ENCODE measurements at places on chromosomes 2 and 18.

- DNase-seq = no peak
Measured at GRCh38 chr18:74368901-74369705, 53.5 kb downstream of the C18orf63 start.

GRCh38 chr18:44411262-44411905 is 269.3 kb upstream of the SETBP1 start:
- DNase-seq = no peak

GRCh38 chr2:160921386-160921964 is 238.8 kb upstream of the TANK start:
- DNase-seq = no peak

DNA sequence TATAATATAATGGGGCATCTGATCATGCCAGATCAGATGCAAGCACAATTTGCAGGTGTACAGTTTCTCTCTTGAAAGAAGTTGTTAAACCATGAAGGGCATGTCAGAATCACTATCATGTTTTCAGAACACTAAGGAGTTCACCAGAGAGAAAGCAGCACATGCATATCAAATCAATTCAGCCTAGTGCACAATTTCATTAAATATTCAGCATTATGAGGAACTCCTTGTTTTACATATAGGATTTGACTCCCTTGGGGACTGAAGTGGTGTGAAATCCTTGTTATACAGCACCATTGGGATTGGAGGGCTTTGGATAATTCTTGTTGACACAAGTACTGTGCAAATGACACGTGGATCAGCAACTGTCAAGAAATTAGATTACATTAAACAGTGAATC is 562.1 kb upstream of the KLHL29 start:
- DNase-seq = no peak

GRCh38 chr18:28176698-28176947 is 307 bp downstream of the CDH2 start:
- no peak for DNase-seq

DNA sequence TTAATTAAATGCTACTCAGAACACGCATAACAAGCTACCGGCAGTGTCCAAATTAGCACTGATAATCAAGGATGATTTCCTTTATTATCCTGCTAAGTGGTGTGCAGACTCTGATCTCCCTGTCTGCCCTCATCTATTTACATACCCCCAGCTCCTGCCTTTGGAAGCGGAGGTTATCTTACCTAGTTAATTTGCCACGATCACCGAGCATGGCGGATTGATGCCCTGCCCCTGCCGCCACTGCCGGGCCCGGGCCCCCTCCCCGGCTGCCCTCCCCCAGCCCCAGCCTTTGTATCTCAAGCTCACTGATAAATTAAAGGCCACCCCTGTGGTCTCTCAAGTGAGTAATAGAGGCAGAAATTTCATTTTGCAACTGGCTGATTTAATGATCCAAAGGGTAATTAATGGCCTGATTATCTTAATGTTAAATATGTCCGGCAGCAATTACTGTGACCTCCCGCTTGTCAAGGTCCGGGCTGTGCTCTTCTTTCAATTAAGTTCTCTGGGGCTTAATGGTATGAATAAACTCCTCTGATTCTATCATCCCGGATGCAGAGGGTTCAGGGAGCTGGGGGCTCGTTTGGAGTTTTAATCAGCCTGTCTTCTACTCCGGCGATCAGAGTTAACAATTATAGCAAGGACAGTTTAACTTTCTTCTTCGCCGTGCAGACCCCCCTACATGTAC is 113.4 kb downstream of the GBX2 start:
- no peak for DNase-seq

DNA sequence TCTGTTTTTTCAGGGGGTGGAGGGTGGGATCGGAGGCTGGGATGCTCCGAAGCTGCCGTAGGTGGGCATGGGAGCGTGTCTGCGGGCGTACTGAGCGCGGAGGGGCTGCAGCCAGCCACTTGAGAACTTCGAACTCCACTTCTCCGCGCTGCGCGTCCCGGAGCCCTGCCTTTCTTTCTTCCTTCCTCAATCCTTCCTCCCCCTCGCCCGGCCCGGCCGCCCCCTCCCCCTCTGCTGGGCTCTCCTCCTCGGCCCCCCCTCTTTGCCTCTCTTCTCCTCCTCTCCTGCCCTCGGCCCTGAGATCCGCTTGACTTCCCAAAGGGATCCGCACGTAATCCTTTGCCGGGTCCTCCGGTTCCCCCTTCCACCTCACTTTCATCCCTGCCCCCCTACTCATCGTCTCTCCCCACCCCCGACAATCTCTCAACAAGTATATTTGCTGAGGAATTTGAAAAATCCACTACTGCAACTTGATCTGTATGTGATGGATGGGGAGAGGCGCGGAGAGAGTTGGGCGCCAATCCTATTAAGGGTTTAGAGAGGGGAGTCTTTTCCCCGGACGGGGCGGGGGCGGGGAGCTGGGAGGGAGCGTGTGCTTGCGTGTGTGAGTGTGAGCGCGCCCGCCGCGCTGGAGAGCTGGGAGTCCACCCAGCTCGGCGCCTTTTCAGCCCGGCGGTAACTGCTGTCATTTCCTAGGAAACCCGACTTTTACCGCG is 1.1 kb downstream of the GLI2 start:
- peak; percentile 29 for DNase-seq

GRCh38 chr2:215749092-215749957 is 264.0 kb downstream of the MREG start:
- DNase-seq = no peak

GRCh38 chr2:22037274-22037673 is 913.5 kb downstream of the TDRD15 start:
- DNase-seq = no peak

GRCh38 chr2:37301408-37301807 is 23.2 kb downstream of the PRKD3 start:
- no peak for DNase-seq

- no peak for DNase-seq
Measured at GRCh38 chr2:232979871-232980461, 33.1 kb downstream of the NGEF start.

GRCh38 chr2:70967189-70967588 is 11.2 kb upstream of the ANKRD53 start:
- DNase-seq = no peak

DNA sequence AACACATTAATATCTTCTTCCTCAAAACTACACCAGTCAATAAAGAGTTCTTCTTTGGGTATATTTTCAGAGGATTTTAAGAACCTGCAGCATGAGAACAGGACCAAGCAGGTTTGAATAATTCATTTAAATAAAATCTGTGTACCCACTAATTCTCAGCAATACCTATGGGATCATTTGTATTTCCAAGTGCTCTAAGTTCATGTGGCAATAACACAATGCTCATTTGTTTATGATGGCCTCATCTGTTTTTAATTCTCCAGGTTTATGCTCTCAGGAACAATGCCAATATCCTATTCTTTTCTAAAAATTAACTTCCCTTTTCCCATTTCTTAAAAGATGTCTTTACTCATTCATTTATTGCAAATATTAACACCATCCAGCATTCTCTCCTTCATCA is 264.7 kb downstream of the METTL4 start:
- no peak for DNase-seq

GRCh38 chr2:236705295-236706105 is 135.9 kb downstream of the ACKR3 start:
- no peak for DNase-seq

DNA sequence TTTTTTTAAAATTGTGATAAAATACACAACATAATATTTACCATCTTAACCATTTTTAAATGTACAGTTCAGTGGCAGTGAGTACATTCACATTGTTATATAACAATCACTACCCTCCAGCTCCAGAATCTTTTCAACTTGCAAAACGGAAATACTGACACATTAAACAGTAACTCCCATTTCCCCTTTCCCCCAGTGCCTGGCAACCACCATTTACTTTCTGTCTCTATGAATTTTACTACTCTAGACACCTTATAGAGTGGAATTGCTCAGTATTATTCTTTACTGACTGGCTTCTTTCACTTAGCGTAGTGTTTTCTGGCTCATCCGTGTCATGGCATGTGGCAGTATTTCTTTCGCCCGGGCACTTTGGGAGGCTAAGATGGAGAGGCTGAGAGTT is 32.6 kb downstream of the FASTKD2 start:
- DNase-seq = peak; percentile 68
